ENCODE measurements at places on chromosomes 16 and 17.
A peak's percentile ranks its signal among the peaks of the same experiment; 100 is the strongest.

DNA sequence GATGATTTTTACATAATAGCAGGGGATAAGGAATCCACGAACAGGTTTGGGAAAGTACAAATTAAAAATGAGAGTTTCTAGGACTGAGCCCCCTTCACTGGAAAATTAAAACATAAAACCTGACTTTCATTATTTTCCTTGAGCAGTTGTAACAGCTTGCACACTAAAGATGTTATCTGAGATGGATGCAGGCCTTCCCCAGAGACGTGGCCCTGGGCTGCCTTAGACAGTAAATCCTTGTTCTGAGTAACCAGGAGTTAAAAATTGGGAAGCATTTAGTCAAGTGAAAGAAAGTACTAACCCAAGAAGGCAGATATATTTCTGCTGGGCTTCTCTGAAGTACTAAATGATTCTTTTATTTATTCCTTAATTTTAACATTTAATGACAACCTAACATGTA is 432.2 kb upstream of the KIF2B start:
- DNase-seq = no peak

- DNase-seq = peak; percentile 39
These were observed at the start of gene VAT1 for GRCh38 chr17:43021741-43022512. VAT1 (minus strand) TSS chr17:43022385; CDS start chr17:43022322, 63 bp downstream.

DNA sequence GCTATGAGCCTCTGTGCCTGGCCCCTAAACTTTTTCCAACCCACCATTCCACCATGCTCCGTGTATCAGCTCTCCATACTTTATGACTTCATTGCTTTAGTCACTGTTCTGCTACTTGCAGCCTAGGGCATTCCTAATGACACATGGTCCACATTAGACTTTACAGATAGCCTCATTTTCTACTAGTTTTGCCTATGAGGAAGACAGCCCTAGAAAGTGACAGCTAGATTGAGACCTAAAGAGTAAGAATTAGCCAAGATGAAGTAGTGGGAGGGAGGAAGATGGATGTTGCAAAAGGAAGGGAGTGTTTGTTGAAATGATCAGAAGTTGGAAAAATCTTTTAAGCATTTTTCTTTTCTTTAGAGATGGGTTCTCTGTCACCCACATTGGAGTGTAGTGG is 11.0 kb downstream of the C16orf54 start:
- DNase-seq = no peak

- DNase-seq = no peak
These were observed 111.7 kb downstream of the CDH11 start for GRCh38 chr16:65010125-65010524.

DNA sequence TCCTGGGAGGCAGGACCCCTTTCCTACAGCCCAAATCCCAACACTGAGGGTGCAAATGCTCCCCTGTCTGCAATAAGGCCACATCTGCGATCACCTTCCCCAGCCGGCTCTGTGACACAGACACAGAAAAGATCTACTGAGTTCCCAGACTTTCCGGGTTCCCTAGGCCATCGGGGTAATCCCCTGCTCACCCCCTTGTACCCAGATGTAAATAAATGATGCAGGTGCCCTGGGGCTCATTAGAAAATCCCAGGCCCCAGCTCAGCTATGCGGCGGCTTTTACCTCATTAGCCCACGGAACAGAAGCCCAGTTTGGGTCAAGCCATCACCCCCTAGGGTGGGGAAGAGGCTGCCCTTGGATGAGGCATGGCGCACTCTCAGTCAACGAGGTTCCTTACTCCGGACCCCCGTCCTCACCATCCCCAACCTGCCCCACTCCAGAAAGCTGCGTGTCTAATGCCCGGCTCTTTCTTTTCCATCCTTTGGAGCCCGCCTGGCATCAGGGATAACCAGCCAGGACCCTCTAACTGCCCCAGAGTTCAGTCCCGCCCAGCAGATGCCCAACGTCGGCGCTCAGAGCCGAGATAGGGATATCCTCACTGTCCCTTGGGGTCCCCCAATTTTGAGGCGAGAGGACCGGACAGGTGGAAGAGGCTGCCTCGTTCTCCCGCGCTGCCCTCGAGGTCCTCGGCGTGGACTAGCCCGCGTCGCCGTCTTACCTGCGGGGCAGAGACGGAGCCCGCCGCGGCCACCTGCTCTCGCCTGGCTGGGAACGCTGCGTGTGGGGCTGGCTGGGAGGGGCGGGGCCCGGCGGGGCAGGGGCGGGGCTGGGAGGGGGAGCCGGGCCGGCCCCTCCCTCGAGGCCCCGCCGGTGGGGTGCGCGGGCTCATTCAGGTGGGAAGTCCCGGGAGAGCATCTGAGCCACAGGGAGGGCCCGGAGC is at the start of gene ZNF385C:
Gene ZNF385C, minus strand, starts transcription at position 783 of the 941 bp plus-strand sequence. CDS start 35,417 bp downstream, outside the sequence.
- DNase-seq = peak; percentile 27

DNA sequence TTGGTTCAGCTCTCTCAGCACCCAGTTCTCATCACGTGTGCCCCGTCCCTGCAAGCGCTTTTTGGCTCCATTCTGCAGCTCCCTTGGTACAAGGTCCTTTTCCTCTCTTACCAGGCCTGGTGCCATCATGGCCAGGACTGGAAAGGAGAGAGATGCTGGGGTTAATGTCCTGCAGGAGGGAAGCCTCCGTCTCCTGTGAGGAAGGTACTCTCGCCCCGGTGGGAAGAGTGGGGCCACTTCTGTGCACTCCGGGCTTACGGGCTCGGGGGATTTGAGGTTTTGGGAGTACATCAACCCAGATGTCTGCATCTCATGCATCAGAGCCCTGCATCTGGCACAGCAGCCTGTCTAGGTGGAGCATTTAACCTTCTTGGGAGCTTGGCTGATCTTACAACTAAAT is 10.1 kb downstream of the CTRB2 start:
- DNase-seq = no peak

DNA sequence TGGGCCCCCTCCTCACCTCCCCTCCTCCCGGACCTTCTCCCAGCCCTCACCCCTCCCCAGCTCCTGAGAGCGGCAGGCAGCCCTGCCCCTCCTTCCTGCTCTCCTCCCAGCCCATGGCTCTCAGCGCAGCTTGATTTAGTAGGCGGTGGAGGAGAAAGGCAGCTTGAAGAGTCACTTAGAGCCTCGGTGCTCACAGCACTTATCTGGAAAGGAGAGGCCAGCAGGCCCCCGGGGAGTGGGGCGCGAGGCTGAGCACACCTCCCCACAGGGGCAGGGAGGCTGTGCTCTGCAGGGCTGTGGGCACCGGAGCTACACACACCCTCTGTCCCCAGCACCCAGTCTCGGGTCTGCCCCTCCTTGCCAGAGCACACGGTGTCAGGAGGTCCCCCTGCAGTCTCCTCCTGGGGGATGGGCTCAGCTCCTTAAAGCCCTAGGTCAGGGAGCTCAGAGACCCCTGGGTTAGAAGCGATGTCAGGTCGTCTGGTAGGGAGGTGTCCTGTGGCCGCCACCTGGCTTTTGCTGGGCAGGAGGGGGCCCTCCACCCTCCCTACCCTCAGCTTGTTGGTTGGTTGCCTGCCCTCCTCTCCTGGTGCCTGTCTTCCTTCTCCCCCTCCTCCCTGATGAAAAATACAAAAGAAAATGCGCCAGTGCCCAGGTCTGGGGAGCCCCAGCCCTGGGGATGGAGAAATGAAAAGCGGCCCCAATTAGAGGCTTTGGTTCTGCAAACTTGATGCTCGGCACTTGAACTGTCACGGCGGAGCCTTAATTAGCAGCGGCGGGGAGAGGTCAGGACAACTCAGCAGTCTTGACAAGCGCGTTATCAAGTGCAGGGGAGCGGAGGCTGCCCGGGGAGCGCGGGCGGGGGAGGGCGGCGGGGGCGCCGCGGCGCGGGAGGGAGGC is 151.1 kb upstream of the GSE1 start:
- DNase-seq = no peak

GRCh38 chr16:52068447-52069074 is 478.4 kb downstream of the TOX3 start:
- no peak for DNase-seq

GRCh38 chr17:60165971-60166370 is 16.2 kb downstream of the CA4 start:
- DNase-seq = no peak

GRCh38 chr17:68854452-68854851 is 100.7 kb downstream of the ABCA8 start:
- DNase-seq = no peak

- no peak for DNase-seq
These were observed at the start of gene CCDC57 for GRCh38 chr17:82212331-82213250. CCDC57 (minus strand) TSS chr17:82212842; CDS start chr17:82201944, 10,898 bp downstream.

DNA sequence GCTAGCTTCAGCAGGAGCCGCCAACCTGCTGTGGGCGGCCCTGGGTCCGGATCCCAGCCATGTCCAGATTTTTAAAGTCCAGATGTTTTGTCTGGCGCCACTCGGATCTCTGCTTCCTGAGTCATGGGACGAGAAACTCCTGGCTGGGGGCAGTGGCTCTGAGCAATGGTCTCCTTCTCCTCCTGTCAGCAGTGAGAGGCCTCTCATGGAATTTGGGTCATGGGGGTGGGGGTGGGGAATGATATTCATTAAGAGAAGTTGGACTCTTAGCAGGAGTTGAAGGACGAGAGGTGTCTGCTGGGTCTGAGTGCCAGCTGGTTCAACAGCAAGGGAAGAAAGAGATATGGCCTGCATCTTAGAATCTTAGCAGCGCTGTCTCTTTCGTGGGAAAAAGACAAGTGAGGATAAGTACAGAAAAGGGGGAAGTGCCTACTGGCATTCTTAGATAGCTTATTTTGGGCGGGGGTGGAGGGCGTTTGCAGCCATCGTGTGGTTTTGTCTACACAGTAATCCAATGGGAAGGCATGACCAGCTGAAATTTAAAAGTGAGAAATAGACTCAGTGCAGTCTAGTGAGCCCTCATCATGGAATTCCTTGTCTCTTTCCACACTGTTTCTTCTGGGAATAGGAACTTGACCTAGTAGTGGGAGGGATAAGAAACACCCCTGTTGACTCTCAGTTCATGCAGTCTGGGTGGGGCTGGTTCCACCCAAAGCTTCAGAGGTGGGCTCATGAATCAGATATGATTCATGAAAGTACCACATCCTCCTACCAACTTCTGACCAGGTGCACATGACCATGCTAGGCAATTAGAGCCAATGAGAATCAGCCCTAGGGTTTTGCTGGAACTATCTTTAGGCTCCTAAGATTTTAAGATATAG is 80.5 kb downstream of the MYH13 start:
- no peak for DNase-seq

GRCh38 chr17:9240659-9241370 is 219.5 kb downstream of the NTN1 start:
- DNase-seq = no peak

DNA sequence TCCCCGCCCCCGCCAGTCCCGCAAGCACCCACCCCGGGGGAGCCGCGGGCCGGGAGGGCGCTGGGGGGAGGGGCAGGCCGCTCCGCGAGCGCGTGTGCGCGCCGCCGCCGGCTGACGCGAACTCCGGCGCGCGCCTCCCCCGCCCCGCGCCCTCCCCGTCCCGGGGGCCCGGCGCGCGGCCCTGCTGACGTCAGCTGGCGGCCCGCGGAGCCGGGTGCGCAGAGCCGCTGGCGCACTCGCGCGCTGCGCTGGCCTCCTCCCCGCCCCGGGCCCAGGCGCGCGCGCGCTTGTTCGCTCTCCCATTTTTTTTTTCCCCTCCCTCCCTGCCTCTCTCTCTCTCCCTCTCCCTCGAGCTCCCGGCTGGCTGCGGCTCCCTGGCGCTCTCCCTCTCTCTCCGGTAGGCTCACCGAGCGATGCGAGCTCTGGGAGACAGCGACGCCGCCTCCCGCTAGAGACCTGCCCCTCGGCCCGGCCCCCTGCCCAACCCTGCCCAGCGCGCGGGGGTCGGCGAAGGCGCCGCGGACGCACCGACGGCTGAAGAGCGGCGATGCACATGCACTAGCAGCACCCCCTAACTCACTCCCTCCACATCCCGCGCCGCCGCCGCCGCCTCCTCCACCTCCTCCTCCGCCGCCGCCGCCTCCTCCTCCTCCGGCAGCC is at the start of gene GNAO1:
Gene GNAO1, plus strand, starts transcription at position 334 of the 660 bp plus-strand sequence. CDS start 747 bp downstream, outside the sequence.
- DNase-seq = peak; percentile 43

GRCh38 chr17:63365366-63366240 is 80.5 kb downstream of the CYB561 start:
- DNase-seq = no peak

DNA sequence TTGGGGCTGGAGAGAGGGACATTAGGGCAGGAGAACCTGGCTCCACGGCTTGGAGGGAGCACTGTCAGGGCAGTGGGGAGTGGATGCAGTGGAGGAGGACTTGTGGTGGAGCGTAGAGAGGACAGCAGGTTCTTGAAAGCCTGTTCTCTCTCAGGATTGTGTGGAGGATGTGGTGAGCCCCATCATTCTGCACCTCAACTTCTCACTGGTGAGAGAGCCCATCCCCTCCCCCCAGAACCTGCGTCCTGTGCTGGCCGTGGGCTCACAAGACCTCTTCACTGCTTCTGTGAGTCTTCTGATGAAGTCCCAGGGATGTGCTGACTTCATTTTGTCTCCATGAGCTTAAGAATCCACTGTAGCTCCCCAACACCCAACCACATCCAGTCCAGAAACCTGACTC is 13.5 kb downstream of the COX6A2 start:
- DNase-seq = no peak

GRCh38 chr17:38982858-38983746 is 15.9 kb upstream of the FBXO47 start:
- no peak for DNase-seq

- no peak for DNase-seq
These were observed 5.0 kb downstream of the LSM12 start for GRCh38 chr17:44061446-44061845.

DNA sequence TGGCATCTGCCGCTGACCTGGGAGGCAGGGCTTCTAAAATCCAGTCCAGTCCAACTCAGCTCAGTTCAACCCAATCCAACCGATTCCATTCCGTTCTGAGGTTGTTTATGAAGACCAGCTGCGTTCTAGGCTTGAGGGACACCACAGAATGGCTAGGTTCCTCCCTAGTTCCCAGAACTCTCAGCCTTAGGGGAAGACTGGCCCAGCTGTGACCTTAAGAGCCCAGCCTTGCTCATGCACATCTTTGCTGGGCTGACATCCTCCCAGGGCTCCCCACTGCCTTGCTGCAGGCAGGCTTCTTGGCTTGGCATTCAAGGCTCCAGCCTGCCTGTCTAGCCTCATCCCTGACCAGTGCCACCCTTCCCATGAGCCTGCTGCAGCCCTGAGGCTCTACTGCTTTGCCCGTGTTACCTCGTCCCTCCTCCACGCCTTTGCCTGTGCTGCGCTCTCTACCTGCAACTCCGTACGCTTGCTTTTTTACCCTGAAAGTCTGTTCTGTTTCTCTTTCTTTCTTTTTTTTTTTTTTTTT is 7.9 kb downstream of the SLC12A3 start:
- no peak for DNase-seq

DNA sequence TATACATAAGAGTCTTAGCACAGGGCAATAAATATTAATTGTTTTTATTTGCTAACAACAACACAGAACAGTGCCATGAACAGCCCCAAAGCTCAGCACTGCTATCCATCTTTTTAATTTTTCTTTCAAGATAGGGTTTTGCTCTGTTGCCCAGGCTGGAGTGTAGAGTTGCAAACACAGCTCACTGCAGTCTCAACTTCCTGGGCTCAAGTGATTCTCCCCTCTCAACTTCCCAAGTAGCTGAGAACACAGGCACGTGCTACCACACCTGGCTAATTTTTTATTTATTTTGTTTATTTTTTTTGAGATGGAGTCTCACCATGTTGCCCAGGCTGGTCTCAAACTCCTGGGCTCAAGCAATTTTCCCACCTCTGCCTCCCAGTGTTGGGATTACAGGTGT is 47.6 kb upstream of the AKAP1 start:
- DNase-seq = no peak
